ENCODE measurements at places on chromosomes 1 and 21.

DNA sequence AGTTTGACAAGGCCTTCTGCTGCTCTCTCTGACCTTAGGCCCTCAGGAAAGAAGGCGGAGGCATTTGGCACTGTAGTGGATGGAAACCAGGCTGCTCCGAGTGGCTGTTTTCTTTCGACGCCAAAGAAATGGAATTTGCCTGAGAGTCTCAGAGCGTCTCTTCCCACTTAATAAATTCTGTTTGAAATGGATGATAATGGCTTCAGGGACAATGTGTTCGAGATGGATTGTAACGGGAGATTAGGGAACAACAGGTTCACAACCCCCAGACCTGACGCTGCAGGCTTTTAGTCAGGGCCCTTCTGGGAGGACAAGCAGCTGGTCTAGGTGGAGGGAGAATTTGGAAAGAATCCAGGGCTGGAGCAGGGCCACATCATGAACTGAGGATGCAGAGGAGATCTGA lies 58.6 kb downstream of the TLR5 start:
- DNase-seq = no peak

DNA sequence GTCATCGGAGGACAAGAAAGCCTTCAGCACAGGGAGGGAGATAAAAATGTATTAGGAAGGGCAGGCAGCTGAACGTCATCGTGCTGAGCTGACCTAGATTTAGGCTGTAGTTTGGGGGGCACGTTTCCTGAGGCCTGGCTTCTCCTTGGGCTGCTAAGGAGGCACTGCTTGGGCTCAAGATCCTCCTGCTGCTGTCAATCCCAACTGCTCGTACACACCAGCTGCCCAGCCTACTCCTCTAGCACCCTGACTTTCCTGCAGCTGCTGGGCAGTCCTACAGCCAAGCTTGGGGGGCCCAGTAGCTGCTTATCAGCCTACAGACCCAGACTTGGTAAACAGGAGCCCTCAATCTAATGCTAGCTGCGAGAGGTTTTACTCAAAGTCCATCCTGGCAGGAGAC lies 6.2 kb downstream of the TMEM35B start:
- DNase-seq = no peak

DNA sequence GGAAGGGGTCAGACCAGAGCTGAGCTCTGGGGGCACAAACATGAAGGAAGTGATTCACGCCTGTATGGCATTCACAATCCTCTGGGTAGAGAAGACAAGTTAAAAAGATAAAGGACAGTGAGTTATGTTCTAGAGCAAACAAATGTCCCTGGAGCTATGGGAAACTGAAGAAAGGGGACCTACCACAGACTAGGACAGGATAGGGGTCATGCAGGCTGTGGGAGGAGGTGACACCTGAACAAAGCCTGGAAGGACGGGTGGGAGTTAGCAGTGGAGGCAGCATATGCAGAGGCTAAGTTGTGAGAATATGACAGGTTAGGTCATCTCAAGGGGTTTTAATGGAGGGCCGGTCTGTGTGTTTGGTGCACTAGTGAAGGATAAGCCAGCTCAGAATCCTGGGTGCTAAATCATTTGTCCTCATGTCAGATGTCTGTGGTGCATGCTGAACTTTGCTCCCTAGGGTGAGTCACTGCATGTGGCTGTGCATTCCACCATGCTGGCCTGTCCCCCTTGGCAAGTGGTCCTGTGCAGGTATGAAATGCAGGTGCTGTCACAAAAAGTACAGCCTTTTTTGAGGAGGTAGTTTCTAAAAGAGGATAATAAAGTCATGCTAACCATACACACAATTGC lies 28.5 kb downstream of the TNN start:
- no peak for DNase-seq

DNA sequence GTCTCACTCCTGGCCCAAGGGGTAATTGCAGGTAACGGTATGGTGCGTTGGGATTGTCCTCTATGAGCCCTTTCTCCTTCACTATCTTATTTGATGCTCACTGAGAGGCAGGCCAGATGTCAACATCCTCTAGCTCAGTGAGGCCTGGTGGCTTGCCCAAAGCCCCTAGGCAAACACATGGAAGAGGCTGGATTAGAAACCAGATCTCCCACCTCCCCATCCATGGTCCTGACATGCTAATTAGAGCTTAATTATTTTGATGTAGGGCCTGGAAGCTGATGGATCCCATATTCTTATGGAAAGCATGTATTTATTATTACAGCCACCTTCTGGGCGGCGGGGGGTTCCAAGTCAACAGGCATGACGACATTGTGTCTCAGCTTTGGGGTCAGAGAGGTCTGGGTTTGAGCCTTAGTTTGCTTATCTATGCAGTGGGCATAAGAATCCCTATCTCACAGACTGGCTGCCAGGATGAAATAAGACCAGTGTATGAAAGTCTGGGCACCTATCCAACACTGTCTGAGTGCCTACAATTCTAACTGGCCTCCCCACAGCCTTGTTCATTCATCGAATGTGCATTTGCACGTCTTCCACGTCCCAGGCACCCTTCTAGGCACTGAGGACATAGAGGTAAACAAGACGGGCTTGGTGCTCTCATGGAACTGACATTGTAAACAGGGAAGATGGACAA lies 6.2 kb downstream of the SMPDL3B start:
- no peak for DNase-seq

DNA sequence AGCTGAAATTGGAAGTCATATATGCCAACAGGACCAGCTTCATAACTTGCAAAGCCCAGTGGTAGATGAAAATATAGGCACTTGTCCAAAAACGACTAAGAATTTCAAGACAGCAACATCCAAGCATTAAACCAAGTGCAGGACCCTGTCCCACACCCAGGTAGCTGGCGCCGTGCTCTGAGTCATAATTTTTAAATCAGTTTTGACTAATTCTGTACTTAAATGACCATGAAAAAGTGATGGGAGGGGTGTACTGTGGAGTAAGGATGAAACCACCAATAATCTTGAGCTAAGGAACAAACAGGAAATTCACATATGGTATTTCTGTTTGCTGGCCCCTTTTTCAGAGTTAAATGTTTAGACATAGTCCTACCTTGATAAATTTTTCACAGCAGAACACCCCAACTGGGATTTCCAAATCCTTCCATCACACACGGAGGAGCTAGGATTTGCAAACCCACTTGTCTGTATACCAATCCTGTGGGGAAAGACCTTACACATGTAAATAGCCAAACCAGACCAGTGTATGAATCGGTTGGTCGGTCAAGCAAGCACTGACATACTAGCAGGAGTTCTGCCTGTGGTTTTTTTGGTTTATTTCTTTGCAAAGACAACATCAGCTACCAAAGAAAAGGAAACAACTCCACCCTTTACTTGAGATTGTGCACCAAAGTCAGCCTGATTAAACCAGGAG lies 235.7 kb upstream of the RAB4A start:
- peak; percentile 78 for DNase-seq

DNA sequence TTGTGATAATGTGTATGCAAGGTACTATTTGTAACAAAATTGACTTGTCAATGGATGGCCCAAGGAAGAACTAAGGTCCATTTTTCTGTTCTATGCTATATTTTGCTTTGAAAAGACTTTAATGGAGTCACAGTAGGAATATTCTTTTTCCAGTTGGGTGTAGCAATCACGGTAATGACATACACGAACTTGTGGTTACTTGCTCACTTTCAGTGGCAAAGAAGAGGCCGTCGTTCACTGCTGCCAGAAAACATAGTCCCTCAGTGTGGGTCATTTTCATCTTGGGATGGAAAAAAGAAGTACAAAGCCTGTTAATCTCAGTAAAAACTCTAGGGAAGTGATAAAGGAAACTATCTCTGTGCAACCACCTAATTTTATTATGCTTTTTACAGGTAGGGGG lies 47.8 kb upstream of the LAMC2 start:
- no peak for DNase-seq

- DNase-seq = no peak
These were observed at the start of gene KCNJ9 for GRCh38 chr1:160081261-160081936. KCNJ9 (plus strand) TSS chr1:160081538; CDS start chr1:160084031, 2,493 bp downstream.

DNA sequence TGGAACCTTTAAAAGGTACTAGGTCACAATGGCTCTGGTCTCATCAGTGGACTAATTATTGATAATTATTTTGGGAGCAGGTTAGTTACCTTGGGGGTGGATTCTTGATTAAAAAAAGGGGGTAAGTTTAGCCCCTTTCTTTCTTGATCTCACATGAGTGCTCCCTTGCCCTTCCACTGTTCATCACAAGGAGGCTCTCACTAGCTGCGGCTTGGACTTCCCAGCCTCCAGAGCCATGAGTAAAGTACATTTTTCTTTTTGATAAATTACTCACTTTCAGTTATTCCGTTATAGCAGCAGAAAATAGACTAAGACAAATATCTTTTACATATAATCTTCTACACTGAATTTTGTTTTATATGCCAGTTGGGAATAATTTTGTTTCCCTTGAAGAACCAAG lies 254.8 kb upstream of the DEPDC1 start:
- no peak for DNase-seq

DNA sequence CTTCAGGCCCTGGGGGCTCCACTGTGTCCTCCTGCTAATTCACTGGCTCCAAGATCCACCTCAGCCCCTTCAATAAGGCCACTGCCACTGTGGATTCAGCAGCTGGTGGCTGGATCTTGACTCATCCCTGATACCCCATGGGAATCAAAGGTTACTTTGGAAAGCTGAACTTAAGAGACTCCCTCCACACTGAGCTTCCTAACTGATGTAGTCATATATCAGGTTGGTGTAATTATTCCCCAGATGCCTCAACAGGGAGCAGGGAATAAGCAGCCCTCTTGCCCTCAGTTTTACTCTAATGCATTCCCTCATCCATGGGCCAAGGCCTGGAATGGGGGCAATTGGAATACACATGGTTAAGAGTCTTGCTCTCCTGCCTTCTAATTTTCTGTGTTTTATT lies 164.6 kb downstream of the FASLG start:
- DNase-seq = no peak

- DNase-seq = no peak
These were observed 1.5 kb downstream of the ENTREP3 start for GRCh38 chr1:155253797-155254196.

DNA sequence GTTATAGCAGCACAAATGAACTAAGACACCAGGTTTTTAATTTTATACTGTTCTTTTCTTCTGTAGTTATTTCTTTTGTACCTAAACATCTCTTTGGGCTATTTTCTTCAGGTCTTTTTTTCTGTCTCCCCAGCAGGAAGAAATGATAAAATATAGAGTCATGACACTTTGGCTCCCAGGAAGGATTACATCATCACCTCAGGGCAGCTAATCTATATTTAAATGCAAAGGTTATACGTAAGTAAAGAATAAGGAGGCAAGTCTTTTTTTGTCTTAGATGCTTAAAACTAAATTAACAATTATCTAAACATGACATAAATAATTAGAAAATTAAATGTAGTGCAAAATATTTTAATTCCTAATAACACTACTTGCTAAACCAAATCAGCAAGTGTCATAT lies 57.0 kb downstream of the WARS2 start:
- no peak for DNase-seq

DNA sequence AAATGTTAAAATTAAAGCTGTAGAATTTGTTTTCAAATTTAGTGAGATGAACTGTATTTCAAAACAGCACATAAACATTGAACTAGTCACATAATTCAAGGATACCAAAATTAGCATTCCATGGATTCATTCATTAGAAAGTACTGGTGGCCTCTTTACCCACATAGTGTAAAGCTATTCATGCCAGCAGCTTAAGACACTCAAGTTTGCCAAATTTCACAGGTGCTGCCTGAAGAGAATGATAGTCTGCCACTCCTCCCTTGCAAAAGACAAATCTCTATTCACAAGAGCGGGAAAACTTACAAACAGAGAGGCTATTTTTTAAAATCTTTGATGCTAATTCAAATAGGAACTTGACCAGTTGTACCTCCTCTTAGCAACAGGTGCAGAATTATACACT lies 337.0 kb downstream of the BRINP3 start:
- no peak for DNase-seq

DNA sequence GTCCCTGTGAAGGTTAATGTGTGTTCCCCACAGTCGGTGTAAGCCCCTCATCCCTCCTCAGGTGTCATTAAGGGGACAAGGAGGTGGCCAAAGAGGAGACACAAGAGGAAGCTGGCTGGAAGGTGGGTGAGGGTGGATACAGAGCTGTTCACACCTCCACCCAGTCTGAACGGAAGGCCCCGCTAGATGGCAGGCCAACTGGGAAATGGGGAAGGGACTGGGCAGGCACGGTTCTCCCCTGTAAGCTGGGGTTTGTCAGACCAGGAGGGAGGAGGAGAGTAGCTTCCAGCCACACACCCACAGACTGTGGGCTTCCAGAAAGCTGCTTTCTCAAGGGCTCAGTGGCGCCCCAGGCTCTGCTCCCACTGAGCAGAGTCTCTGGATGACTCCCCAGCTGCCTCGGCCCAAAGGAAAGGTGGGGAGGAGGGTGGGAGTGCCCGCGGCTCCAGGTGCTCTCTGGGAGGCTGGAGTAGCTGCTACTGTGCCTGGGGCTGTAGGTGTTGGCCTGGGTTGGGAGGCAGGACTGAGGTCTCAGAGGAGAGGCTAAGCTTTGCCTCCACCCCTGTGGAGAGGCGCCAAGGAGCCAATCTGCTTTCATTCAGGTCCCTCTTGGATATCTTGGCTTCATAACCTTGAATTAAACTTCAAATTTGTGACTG lies 41.2 kb downstream of the PCP4 start:
- DNase-seq = no peak

DNA sequence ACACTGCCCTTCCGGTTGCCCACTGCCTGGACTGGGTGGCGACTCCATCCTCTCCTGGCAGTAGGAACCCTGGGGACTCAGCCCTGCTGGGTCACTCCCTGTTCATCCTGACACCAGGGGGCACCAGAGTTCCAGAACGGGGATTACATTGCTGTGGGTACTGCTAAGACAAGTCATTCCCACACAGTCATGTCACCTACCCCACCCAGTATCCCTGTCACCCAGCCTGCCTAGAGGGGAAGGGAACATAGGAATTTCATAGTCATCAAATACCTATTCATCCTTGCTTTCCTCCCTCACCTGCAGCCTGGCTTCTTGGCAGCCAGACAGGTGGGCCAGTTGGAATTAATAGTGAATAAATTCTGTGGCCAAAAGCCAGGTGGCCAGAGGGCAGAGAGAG lies 9.8 kb upstream of the SFN start:
- peak; percentile 74 for DNase-seq
